ENCODE measurements at places on chromosomes 11 and 22.

GRCh38 chr11:77071077-77071476 lies 4.3 kb downstream of the CAPN5 start:
- DNase-seq, result no peak

DNA sequence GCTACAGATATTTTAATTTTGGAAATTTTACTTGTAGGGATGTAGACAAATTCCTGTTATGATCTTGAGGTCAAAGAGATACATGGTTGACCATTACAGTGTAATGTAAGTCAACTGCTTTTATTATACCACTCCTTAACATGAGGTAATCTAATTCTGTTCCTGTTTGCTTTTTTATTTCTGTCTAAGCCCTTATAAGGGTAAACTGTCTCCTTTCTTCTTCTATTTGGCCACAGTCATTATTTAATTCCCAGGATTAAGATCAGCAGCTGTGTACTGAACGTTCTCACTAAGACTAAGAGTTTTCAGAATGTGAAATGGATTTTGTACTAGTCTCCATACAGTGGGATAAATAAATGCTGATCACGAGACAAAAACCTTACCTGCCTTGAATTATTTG lies 32.8 kb downstream of the C2CD3 start:
- DNase-seq, result no peak

- DNase-seq, result peak; percentile 86
Measured at GRCh38 chr22:32796865-32797573, 4.5 kb upstream of the TIMP3 start.

- no peak for DNase-seq
Measured at GRCh38 chr11:25758145-25758661, 573.7 kb upstream of the ANO3 start.

GRCh38 chr11:3225159-3225758 lies 6.6 kb upstream of the MRGPRG start:
- DNase-seq, result no peak

- DNase-seq, result no peak
Measured at GRCh38 chr11:116162086-116162885, 610.5 kb downstream of the BUD13 start.

DNA sequence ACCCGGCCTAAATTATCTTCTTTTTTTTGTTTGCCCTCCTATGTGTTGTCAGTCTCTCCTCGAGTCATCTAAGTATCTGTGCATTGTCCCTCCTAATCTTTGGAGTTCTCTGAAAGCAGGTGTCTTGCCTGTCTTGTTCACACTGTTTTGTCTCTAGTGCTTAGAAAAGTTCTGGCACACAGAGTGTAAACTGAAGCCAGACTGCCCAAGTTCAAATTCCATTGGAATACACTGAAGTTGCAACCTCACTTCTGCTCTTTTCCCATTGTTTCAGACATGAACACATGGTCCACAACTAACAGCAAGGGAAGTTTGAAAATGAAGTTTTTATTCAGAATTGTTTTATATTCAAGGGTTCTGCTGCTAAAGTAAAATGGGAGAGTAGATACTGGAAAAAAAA lies 38.7 kb downstream of the PAX6 start:
- DNase-seq, result no peak
